Spleen (tissue), 13 donors: ENCODE measurements at places on chromosomes 7 and 10. TPM values are rescaled to one million over a fixed set of nuclear protein-coding genes. Genes with fewer than 3 reads are reported as not detected.

The DPP6 gene
- 0.35 TPM for polyA plus RNA-seq

The MYO1G gene
- 61.1 TPM for polyA plus RNA-seq

The CFAP58 gene
- polyA plus RNA-seq = 0.36 TPM

The CLDN3 gene
- polyA plus RNA-seq = 0.13 TPM

The FIGNL1 gene
- polyA plus RNA-seq = 6.4 TPM

The GIMAP7 gene
- polyA plus RNA-seq = 103 TPM

The FRMPD2 gene
- polyA plus RNA-seq = not detected

The ZNF804B gene
- not detected for polyA plus RNA-seq

The CCDC136 gene
- 0.77 TPM for polyA plus RNA-seq

The MEOX2 gene
- 0.50 TPM for polyA plus RNA-seq

The PDE1C gene
- 0.67 TPM for polyA plus RNA-seq

DNA sequence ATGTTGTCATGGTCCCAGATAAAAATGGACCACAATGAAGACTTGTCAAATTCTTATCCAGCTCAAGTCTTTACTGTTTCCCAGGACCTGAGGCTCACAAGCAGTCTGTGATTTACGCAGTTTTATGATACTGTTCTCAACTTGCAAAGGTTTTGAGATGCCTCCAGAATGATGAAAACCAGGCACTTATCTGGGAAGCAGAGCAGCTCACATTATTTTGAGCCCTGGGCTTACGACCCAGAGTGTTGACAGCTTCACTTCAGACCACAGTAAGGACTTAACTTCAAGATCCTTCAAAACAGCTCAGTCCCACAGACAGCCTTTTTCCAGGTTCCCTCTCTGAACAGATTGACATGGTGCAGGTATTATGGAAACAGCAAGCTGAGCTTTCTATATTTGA, 236.1 kb downstream of the RNLS start:
- no peak for DNase-seq

DNA sequence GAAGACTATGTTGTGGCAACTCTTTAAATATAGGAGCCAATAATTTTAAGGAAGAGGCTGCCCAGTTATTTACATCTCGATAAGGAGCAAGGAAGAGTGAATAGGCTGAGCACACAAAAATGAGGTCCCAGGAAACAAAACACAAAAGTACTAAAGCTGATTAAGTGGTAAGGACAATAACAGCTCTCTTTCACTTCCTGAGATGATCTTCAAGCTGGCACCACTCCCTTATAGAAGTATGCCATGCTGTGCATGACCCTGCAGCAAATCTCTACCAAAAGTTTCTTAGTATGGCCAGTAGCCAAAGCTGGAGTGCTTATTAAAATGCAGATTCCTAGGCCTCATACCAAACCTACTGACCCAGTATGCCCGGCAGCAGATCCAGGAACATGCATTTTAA, 39.7 kb downstream of the CADPS2 start:
- DNase-seq = no peak

DNA sequence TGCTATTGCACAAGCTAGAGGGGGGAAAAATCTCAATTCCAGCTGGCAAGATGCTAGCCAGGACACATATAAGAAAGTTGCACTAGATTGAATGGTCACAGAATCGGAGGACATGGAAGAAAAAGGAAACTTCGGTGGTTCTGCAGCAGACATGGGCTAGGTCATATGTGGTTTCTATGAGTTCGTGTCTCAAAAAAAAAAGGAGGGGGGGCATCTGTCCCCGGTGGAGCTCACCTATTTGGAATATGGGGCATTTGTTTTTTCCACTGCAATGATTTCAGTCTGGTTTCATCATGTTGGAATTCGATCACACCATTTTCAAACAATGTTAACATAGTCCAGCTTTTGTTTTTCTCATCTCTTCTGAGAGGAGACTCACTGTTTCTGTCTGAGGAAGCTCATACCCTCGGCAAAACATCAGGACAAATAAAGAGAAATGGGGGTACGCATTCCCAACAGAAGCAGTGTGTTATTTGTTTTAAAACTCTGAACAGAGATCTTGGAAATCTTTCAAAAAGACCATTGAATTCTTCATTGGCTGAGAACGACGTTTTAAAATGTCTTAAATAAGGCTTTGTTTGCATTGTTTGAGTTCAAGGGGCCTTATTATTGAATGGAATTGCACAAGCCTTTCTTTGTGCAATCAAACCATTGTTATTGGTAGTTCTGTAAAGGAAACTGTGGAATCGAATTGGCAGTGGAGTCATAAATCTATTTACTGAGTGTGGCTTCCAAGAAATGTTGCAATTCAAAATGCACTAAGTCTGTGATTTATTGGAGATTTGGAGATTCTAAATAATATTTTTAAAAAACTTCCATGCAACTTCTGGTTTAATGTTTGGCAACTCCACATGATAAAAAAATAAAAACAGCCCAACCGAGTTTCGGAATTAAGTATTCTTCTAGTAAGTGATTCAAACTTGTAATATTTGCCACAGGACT, 173.2 kb downstream of the RTKN2 start:
- DNase-seq = no peak

- no peak for DNase-seq
Observed at GRCh38 chr7:132291481-132291880, 284.8 kb downstream of the PLXNA4 start.

DNA sequence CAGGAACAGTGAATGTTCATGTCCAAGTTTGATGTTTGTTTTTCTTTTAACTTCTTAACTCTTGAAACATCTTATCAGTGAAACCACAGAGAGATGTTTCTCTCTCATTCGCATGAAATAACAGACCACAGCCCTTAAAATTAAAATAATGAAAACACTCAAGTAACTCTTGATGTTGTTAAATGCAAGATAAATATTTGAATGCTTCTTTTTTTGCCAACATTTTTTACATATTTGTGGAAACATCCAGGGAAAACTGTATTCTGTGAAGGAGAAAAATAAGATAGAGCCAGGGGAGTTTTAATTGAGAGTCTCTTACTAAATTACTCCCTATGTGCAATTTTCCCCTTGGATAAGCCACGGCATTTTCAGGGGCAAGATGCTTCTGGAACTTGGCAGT, 361.8 kb upstream of the MGMT start:
- DNase-seq = no peak

DNA sequence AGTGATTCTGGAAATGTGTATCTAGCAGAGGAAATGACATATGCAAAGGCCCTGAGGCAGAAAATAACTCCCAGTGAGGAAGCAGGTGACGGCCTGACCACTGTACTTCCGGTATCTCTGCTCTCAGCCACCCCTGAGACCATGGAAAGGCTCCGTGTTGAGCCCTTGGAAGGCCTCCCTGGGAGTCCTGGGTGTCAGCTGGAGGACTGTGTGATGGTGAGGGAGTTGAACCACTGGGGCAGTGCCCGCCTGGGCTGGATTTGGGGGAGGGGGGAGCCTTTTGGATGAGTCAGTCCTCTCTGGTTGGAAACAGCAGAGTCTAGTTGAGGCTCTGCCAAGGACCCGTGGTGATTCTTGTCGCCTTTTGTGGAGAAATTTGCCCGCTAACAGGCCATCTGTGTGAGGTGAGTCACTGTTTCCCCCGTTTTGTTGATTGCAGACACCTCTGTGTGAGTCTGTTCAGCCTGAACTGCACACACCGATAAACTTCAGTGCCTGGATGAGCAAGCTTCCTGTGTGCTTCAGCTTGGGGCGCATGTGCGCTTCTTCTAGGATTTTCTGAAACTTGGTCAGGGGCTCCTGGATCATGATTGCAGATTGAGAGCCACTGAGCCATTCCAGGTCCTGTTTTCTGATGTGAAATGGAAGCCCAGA, 98.6 kb downstream of the GRK5 start:
- peak; percentile 86 for DNase-seq

GRCh38 chr10:106392778-106393177, 771.7 kb downstream of the SORCS1 start:
- no peak for DNase-seq

DNA sequence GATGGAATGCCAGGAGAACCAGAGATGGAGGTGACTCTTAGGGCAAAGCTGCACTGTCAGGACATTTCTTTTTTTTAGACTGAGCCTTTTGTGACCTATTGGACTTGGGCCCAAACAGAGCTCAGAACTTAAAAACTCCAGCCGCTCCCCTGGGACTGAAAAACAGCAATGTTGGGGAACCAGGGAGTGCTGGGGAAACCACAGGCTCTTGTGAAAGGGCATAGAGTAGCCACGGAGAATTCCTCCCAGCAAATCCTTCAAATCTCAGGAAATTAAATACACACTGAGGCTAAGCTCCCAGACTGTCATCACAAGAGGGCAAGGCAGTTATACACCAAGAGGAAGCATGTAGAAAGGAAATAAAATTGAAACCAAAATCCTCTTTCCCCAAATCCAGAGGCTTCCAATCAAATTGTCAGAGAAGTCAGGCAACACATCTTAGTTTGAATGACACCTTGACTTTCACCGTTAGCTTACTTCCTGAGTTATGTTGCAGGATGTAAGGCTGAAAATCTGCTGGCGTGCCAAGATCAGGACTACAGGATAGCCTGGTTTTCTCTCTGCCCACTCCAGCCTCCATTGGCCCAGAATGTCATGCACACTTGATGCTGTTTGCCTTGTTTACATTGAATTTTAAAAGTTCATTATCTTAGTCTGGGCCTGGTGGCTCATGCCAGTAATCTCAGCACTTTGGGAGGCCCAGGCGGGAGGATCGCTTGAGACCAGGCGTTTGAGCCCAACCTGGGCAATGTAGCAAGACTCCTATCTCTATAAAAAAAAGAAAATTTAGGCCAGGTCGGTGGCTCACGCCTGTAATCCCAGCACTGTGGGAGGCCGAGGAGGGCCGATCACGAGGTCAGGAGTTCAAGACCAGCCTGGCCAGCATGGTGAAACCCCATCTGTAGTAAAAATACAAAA, 2.6 kb upstream of the RFC2 start:
- DNase-seq = no peak

- DNase-seq = no peak
Observed at GRCh38 chr10:52215745-52216361, 98.2 kb upstream of the DKK1 start.

- no peak for DNase-seq
Observed at GRCh38 chr7:74253835-74254128, 417 bp downstream of the RFC2 start.

GRCh38 chr10:112758961-112759360, 191.1 kb upstream of the TCF7L2 start:
- DNase-seq = no peak

DNA sequence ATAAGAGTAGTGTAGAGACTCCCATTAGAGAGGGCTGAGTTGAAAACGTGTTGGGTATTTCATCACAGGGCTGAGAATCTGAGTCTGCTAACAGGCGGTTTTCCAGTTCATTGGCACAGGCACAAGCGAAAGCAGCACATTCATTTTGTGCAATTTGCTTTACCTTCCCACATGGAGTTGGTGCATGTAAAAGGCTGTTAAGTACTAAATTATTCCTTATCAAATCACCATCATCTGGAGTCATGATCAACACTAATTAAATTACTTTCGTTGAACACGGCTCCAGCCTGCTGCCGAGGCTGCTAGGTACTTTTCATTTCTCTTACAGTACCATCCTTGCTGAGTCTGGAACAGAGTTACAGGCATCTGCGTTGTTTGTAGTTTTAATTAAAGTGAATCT, 43.8 kb downstream of the ETV1 start:
- no peak for DNase-seq

GRCh38 chr10:70169649-70170364, 507 bp downstream of the SAR1A start:
- DNase-seq = no peak

GRCh38 chr7:103795787-103796186, 193.7 kb downstream of the RELN start:
- DNase-seq = no peak

- no peak for DNase-seq
Observed at GRCh38 chr10:45220931-45221330, 94.5 kb downstream of the OR13A1 start.

GRCh38 chr10:7625836-7626235, 40.9 kb downstream of the ITIH5 start:
- DNase-seq = no peak

- DNase-seq = no peak
Observed at GRCh38 chr10:95675403-95676116, 18.2 kb downstream of the TCTN3 start.

GRCh38 chr10:71964098-71964742, at the start of gene CHST3:
Gene CHST3 (plus strand): TSS chr10:71964395. CDS start chr10:72005843, 41,448 bp downstream.
- no peak for DNase-seq

DNA sequence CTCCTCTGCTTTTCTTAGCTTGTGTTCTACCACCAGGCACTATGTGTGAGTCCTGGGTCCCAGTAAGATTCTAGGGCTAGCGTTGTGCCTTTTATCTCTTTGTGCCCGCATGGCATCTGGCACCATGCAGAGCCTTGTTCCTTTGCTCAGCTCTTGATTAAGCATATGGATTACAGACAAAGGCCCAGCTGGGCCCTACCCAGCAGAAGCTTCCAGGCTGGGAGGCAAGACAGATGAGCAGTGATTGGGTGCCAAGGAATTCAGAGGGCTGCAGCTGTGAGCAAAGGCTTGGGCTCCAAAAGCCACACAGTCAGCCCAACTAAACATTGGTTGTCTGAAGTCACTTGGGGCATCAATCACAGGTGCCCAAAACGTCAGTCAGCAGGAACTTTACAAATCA, 2.0 kb downstream of the ACSM6 start:
- DNase-seq = no peak

DNA sequence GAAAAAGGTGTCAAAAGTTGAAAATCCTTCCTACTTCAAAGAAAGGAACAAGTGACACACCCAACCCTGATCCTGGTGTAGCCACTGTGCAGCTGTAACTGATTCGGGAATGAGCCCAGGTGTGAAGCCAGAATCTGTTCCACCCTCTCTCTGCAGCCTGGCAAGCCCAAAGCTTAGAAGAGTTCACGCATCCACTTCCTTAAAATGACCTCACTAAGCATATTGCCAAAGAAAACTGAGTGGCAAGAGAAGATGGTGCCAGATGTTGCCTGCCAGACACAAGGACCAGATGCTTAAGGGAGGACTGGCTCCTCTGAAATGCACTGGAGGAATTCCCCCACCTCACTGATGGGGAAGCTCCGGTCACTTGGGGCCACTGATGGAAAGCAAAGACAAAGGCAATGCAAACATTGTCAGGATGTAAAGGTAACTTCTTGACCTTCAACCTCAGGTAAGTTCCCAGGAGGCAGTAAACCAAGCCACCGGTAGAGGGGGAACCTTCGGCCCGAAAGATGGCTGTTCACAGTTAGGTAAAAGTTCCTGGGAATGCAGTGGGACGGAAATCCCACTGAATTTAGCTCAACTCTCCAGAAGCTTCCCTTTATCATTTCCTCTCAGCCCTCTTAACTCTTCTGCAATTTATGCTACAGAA, 554.9 kb downstream of the KCNMA1 start:
- DNase-seq = no peak
